ENCODE measurements at places on chromosomes 2 and 18. TPM values are rescaled to one million over a fixed set of nuclear protein-coding genes. Genes with fewer than 3 reads are reported as not detected.
A peak's percentile ranks its signal among the peaks of the same experiment; 100 is the strongest.

GRCh38 chr18:49319590-49319989 lies 140.9 kb downstream of the DYM start:
- peaks cover 18% of the 10 kb centered on the region for H3K36me3 ChIP-seq
- no peak overlapping the region for H3K27ac ChIP-seq
- DNase-seq = no peak
- no peaks in the 10 kb centered on the region for H3K27me3 ChIP-seq
- no peak overlapping the region for H3K4me3 ChIP-seq

DNA sequence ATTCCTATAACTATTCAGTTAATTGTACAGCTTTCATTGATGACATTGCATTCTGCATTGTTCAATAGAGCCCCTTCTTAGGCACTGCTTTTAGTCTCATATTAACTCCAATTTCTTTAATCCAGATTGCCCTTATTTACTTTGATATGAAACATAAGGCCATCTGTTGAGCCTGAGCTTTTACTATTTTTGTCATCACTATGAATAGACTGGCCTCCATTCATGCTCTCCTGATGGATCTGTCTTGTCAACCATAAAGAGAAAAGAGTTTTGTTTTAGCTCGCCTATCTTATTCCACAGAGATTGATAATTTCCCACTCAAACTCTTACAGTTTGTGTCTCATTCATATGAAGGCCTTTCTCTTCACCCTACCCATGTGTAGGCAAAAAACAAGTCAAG lies 159.2 kb upstream of the DTNA start:
- no peak overlapping the region for H3K4me3 ChIP-seq
- DNase-seq = no peak
- H3K36me3 ChIP-seq = no peaks in the 10 kb centered on the region

GRCh38 chr2:111660811-111661210 lies 223.2 kb downstream of the ANAPC1 start:
- no peaks in the 10 kb centered on the region for H3K36me3 ChIP-seq
- no peak overlapping the region for H3K4me3 ChIP-seq
- no peak overlapping the region for H3K27ac ChIP-seq
- H3K27me3 ChIP-seq = no peaks in the 10 kb centered on the region
- no peak for DNase-seq

DNA sequence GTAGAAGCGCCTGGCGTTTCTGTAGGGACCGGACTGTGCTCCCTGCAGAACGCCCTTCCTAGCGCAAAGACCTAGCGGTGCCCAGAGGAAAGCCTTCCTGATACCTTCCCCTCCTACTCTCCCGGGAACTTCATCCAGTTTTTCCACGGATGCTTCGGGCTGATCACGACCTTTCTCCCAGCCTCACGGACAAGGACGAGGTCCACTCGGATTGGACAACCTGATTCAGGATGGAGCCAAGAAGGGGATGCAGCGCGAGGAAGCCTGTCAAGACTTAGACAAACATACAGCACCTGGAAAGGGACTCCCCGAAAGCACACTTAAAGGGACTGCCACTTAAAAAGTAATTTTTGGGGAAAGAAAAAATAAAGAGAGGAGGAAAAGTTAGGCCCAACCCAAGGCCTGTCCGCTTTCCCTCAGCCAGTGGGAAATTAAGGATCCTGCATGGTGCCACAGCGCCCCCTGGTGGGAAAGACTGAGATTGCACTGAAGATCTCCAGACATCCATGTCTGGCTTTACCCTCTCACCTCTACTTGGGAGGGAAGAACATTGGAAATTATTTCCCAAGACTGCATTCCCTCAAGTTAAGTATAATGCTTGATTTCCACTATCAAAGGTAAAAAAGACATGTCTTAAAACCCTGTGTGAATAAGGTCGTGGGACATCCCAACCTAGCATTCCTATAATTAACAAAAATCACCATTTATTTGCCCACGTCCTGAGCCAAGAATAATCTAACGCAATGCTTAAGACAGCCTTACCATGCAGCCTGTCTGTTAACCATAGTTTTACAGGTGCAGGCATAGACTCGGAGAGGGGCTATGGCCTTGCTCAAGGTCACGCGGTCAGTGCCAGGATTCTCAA lies 13.4 kb upstream of the COPS8 start:
- no peaks in the 10 kb centered on the region for H3K4me1 ChIP-seq
- no peaks in the 10 kb centered on the region for H3K36me3 ChIP-seq
- no peak overlapping the region for H3K27ac ChIP-seq
- H3K4me3 ChIP-seq = no peak overlapping the region

- peaks cover 23% of the 10 kb centered on the region for H3K4me1 ChIP-seq
- DNase-seq = no peak
- H3K27me3 ChIP-seq = no peaks in the 10 kb centered on the region
- H3K27ac ChIP-seq = no peak overlapping the region
- no peaks in the 10 kb centered on the region for H3K36me3 ChIP-seq
Measured at GRCh38 chr2:224400174-224400810, 1.6 kb downstream of the FAM124B start.

DNA sequence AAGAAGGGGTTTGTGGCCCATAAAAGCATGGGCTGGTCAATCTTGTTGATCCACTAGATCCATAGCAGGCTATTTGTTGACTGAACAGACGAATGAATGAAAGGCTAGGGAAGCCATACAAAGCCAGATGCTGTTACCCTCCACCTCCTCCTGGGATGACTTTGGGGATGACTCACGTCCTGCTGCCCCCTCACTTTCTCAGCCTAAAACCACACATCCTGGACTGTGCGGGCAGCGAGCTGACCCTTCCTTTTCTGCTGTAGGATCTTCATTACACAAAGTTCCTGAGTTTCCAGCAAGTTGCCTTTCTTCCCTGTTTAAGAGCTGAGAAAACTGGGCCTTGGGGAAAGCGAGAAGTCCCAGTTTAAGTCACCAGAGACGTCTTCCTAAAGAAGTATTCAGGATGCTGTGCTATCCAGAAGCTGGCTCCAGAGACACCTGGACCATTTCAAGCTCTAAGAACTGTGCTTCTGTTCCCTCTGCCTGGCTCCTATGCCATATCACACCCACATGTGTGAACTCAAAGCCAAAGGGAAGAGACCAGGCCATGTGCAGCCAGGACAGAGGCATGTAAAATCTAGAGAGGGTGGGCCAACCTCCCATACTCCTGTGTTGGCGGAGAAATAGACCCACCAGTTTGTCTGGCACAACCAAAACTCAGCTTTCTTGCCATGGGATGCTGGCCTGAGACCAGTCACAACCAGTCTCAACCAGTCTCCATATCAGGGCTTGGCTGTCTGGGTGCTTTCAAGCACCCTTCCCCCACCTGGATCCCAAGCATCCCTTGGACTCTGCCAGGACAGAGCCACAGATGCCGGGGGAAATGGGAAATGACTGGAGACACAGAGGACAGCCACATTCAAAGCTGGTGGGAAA lies 4.7 kb upstream of the SLC20A1 start:
- H3K4me1 ChIP-seq = peaks cover 9% of the 10 kb centered on the region
- no peak for DNase-seq
- H3K36me3 ChIP-seq = no peaks in the 10 kb centered on the region
- no peaks in the 10 kb centered on the region for H3K27me3 ChIP-seq

- H3K4me3 ChIP-seq = no peak overlapping the region
- no peaks in the 10 kb centered on the region for H3K27me3 ChIP-seq
- no peak for DNase-seq
- no peaks in the 10 kb centered on the region for H3K4me1 ChIP-seq
- no peak overlapping the region for H3K27ac ChIP-seq
Measured at GRCh38 chr2:214542295-214542694, 131.4 kb downstream of the VWC2L start.

- peaks cover 69% of the 10 kb centered on the region for H3K4me1 ChIP-seq
- no peaks in the 10 kb centered on the region for H3K27me3 ChIP-seq
- peak overlapping the region; percentile 77 for H3K27ac ChIP-seq
Measured at GRCh38 chr2:218332920-218333645, 23.6 kb upstream of the CATIP start.

The ZNF532 gene
- 59.2 TPM for total RNA-seq

The COX7A2L gene
- 107 TPM for total RNA-seq

The MTLN gene
- total RNA-seq = 32.3 TPM

The C2orf74 gene
- 34.9 TPM for total RNA-seq

The CXCR1 gene
- total RNA-seq = 102 TPM

Data from spleen (tissue), 13 donors.